ENCODE measurements at places on chromosomes 7 and 10.
A peak's percentile ranks its signal among the peaks of the same experiment; 100 is the strongest.

DNA sequence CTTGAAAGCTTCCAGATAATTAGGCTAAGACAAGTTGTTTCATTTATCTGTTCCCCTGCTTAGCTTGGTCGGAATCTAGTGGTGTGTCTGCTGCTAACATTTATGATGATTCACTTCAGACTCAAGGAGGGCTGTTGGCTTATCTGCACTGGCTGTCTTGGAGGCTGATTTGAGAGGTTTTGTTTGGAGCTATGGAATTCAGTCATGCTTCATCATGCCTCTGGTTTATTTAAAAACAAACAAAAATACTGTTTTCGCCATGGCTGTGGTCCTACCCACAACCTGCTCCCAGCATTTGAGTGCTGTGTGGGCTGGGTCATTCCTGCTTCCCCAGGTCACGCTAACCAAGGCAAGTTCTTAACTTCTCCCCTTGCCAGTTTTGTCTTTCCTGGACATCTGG, 11.7 kb upstream of the ARPC1B start:
- DNase-seq, result no peak

GRCh38 chr7:81789406-81790119, 19.7 kb upstream of the HGF start:
- no peak for DNase-seq

DNA sequence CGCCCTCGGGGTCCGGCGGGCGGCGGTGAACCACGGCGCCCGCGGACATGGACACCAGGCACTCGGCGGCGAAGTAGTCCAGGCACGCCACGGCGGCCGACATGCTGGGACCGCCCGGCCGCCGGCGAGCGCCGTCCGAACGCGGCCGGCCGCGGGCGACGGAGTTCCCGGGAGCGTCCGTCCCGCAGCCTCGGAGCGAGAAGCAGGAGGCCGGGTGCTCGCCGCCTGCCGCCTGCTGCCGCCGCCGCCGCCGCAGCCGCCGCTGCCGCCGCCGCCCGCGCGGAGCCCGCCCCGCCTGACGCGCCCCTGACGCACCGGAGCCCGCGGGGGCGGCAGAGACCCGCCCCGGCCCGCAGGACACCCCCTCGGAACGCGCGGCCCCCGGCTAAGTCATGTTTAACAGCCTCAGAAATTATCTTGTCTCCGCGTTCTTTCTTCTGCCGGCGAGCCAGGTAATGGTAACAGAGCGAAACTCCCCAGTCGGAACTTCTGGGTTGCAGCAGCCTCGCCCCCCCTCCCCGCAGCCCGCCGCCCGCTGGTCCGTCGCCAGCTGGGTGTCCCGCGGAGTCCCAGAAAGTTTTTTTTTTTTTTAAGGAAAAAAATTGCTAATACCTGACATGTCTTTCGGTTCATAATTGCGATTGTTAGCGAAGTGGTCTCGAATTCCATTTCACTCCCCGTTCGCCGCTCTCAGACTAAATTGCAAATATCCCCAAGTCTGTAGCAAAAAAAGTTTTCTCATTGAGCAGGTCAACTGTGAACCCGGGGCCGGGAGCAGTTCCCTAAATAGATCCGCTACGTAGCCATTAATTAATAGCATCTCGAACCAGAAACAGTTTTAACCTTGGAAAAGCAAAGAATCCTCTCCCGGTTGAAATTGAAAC, at the start of gene KLF14:
Gene KLF14, minus strand, starts transcription at position 277 of the 884 bp plus-strand sequence. Its CDS starts 174 bp downstream, at position 103.
- peak; percentile 2 for DNase-seq

DNA sequence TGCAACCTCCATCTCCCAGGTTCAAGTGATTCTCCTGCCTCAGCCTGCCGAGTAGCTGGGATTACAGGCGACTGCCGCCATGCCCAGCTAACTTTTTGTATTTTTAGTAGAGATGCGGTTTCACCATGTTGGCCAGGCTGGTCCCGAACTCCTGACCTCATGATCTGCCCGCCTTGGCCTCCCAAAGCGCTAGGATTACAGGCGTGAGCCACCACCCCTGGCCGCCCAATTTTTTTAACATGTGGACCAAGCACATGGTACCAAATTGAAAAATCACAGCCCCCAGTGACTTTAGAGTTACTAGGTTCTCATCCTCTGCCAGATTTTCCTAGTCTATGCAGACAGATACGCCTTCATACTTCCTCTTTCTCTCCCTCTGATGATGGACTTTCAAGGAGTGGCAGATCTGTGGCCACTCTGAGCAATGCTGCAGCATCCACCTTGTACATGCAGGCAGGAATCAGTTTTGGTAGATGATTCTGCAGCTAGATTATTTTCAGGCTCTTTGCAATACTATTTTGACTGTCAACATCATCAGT, 34.0 kb upstream of the EZH2 start:
- DNase-seq, result no peak

DNA sequence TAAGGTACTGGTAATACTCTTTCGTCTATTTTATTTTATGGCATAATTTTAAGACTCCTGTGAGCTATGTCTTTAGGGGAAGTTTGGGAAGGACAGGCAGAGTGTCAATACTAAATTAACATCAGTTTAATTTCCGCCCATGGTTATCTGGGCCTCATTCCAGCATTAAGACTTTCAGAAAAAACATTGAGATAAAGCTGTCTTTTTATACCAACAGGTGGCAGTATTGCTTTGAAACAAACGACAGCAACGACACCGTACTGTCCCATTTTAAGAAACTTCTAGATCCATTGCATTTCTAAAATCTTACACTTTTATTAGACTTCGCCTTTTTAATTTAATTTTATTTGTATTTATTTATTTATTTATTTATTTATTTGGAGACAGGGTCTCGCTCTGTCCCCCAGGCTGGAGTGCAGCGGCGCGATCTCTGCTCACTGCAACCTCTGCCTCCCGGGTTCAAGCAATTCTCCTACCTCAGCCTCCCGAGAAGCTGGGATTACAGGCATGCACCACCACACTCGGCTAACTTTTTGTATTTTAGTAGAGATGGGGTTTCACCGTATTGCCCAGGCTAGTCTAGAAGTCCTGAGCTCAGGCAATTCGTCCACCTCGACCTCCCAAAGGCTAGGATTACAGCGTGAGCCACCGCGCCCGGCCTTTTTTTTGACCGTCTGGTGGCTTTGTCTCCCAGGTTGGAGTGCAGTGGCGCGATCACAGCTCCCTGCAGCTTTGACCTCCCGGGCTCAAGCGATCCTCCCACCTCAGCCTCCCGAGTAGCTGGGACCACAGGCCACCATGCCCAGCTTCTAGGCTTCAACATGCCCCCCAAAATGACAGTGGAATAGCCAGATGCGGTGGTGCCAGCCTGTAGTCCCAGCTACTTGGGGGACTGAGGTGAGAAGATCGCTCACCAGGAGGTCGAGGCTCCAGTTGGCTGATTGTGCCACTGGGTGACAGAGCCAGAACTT, 78.7 kb upstream of the C1GALT1 start:
- no peak for DNase-seq

- DNase-seq, result no peak
These were observed 13.0 kb downstream of the MCMBP start for GRCh38 chr10:119859420-119860258.

- DNase-seq, result no peak
These were observed 136.1 kb downstream of the DYNC1I1 start for GRCh38 chr7:95908499-95908898.

DNA sequence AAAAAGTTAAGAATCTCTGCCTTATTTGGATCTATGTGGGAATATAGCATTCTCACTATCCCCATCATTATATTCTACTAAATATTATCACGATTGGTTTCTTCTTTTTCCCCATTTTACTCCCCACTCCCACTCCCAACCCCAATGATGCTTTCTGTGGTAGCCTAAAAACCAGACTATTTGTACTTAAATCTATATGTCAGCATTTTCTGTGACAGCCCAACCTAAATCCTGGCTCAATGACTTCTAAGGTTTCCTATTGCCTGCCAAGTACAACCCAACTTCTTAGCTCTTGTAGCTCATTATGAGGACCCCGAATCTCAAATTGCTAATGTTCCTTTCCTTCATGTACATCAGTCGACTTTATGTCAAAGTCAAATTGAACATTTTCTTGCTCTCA, 598.6 kb downstream of the XPNPEP1 start:
- no peak for DNase-seq

DNA sequence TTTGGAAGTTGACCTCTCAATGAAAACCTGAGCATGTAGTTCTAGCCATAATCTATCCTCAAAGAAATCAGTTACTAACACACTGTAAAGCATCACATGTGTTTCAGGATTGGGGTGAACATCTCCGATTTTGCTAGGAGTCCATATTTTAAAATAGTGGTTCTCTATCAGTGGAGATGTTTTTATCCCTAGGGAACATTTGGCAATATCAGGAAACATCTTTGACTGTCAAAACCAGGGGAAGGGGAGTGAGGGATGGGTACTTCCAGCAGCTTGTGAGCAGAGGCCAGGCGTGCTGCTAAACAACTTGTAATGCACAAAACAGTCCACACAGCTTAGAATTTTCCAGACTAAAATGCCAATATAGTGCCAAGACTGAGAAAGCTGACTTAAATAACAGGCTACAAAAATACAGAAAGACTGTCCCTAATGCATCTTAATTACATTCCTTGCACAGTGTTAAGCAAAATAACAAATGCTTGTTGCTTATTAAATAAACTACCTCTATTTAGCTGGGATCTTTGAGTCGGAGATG, 120.9 kb downstream of the CRPPA start:
- DNase-seq, result no peak

DNA sequence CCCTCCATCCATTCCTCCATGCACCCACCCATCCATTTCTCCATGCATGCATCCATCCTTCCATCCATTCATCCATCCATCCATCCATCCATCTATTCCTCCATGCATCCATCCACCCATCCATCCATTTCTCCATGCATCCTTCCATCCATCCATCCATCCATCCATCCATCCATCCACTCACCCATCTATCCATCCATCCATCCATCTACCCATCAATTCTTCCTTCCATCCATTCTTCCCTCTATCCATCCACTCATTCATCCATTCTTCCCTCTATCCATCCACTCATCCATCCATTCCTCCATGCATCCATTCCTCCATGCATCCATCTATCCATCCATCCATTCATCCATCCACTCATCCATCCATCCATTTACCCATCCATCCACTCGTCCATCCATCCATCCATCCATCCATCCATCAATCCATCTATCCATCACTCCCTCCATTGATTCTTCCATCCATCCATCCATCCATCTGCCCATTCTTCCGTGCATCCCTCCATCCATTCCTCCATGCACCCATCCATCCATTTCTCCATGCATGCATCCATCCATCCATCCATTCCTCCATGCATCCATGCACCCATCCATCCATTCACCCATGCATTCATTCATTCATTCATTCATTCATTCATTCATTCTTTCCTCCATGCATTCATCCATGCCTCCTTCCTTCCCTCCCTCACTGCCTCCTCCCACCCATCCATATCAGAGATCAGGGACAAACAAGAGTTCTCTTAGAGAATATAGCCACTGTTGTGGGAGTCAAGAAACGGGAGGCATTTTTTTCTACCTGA, 22.2 kb downstream of the ELN start:
- no peak for DNase-seq

- DNase-seq, result no peak
These were observed 146.8 kb upstream of the PRKCQ start for GRCh38 chr10:6726924-6727323.

GRCh38 chr10:80324086-80324485, 32.5 kb downstream of the DYDC1 start:
- DNase-seq, result no peak

DNA sequence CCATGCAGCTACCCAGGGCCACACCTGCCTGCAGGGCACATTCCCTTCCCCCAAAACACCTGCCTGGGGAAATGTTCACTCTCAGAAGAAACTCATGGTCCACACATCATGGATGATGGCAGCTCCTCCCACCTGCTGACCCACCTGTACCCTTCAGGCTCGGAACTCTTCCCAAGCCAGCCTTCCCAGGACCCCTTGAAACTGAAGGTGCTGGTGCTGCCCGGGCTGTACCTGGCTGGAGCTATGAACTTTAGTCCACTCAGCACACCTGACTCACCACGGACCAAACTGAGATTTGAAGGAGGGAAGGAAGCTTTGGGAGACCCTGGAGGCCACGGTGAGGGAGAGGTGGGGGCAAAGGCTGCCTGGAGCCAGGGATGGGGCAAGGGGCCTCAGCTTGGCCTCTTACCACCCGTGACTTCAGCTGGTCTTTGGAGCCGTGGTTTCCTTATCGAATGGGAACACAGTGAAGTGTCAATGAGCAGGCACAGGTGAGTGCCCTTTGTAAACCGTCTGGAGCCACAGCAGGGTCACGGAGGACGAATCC, 30.1 kb upstream of the INPP5A start:
- DNase-seq, result no peak

GRCh38 chr7:46207931-46208634, 287.0 kb upstream of the IGFBP3 start:
- no peak for DNase-seq

DNA sequence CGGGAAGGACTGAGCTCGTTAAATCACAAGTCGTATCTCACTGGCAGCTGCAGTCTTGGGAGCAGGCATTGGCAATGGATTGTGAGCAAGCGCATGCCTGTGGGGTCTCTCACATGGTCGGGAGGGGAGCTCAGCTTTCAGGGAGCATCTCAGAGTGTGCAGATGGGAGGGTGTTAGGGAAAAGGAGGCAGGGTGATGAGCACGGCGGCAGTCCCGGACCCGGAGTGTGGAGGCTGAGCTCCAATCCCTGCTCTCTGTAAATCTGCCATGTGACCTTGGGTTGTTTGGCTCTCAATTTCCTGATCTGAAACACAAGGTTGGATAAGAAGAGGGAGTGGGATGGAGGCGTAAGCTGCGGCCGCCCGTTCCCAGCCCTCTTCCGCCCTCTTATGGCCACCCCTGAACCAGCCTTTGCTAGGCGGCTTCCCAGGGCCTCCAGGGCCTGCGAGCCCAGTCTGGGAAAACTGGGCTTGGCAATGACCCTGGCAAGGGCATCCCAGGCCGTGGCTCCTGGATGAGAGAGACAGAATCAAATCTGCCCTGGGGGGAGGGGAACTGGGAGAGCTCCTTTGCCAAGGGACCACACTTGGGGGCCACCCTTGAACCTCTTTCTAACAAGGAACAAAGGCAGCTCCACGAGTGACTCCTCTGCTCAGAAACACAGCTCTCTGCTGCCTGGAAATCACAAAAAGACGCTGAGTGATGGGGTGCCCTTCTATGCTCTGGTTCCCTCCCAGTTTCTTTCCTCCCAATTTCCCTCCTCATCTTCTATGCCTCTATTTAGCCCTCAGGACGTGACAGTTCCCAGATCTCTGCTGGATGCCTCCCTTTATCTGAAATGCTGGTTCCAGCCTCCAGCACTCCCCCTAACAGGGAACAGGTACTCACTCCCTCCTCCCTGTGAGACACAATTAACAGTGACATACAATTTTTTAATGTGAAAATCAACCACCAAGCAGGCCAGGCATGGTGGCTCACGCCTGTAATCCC, 41.7 kb upstream of the LOXL4 start:
- DNase-seq, result no peak

DNA sequence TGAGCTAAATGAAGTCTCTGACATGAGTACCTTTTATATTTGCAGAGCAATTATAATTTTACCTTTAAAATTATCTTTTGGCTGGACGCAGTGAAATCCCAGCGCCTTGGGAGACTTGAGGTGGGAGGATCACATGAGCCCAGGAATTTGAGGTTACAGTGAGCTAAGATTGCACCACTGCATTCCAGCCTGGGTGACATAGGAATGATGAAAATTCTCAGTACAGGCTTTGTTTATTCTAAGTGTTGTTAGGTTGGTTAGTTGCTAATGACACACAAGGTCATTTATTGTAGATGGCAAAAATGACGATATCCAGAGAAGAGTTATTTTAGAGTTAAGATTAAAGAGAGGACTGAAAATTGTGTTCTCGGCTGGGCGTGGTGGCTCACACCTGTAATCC, 87.6 kb downstream of the XRCC2 start:
- DNase-seq, result no peak

All from stimulated activated CD8-positive, alpha-beta memory T cell treated with anti-CD3 and anti-CD28 coated beads, Interleukin-7, amount 100 ng/mL, for 1 hour (primary cell).